Peyer's patch (tissue), 4 donors: ENCODE measurements at places on chromosomes 3 and 15.

DNA sequence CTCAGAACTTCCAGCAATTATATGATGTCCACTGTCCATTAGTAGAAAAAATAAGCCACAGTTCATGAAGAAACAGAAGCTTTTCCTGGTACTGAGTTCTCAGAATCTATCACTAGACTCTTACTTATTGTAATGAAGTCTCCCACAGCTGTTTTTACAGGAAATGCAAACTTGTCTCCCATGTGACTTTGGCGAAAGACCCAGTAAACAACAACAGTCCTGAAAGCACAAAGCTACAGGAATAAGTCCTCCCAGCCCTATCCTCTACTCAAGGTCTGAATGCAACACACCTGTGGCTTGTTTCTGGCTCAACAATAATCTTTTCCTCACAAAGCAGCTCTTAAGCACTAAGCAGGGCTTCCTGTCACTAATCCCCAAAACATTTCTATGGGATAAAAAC, 55.9 kb downstream of the EOMES start:
- no peak for DNase-seq

DNA sequence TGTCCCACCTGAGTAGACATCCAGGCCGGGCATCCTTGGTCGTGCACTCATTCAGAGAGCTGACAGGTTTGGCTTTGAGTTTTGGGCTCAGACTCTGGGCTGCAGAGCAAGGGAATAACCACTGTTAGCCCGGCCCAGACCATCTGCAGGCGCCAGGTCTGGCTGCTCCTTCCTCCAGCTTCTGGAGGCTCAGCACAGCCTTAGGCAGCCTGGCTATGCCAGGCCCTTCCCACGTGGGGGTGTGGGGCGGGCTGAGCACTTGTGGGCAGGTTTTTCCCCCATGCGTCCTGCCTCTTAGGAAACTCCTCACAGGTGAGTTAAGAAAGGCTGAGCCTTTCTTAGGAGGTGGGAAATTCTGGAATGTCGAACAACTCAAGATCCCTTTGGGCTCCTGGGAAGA, 11.2 kb downstream of the PLA2G4B start:
- DNase-seq, result no peak

DNA sequence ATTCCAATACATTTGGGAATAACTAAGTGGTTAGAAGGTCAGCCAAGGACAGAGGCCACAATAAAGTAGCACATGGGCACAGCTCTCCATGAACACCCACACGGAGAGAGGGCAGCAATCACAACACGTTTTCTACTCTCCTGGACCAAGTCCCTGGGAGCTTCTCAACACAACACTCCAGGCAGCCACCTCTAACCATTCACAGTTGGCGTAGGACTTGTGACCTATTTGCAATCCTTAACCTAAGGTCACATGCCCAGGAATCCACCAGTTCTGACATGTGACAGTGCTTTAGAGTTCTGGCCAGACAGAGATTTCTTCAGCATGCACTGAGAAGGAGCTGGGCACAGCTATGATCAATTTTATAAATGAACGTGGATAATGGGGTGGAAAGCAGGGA, 280.8 kb downstream of the SHQ1 start:
- DNase-seq, result no peak

DNA sequence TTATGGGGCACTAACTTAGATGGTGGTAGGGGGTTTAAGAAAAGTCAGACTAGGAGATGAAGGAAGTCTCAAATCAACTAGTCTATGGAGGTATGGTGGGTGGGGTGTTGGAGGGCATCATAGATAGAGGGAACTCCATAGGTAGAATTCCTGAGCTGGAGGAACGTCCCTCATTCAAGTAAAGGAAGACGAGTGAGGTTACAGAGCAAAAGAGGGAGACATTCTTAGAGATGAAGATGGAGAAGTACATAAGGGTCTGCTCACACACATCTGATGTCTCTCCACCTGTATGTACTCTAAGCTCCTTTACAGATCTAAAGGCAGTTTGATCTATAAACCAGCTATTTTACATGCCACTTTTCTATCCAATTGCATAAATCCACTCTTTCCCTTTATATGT, 1.4 kb downstream of the PLSCR1 start:
- DNase-seq, result no peak

- no peak for DNase-seq
Observed at GRCh38 chr3:118991775-118992174, 42.9 kb downstream of the IGSF11 start.

GRCh38 chr15:45594319-45594718, 7.1 kb downstream of the BLOC1S6 start:
- DNase-seq, result no peak

DNA sequence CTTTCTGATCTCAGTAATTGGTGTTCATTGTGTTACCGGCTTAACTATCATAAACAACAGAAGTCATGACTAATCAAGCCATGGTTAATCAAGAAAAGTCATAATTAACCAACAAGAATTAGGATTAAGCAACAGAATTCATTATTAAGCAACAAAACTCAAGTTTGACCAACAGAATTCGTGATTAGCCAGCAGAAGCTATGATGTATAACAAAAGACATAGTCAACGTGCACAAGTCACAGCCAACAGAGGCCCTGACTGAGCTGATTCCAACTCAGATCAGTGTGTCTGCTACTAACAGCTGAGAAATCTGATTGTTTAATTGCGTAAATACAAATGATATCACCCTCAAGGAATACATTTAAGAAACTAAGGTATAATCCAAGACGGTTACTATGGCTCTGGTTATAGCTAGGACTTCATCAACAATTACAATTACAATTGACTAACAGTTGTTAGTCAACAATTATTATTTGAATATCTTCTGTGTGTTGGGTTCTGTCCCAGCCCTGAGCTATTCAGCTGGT, 67.7 kb downstream of the RARB start:
- no peak for DNase-seq
